Neural crest cell (in vitro differentiated cells): ENCODE measurements at places on chromosomes 1 and 21.

DNA sequence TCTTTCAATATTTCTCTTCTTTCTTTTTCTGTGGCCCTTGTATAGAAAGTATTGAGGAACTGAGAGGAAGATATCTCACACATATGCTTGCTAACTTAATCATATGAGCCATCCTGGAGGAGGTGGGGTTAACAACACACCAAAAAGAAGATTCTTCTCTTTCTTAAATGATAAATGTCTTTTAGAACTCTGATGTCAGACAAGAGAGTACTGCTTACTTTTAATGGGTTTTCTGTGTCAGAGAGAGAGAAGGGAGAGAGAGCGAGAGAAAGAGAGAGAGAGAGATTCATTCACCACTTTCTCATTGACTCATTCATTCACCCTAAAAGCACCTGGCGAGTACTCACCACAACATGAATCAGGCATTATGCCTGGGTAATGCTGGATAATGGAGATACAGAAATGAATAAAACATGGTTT, 250.3 kb upstream of the SGIP1 start:
- DNase-seq: no peak

GRCh38 chr1:157193702-157194391, 55.7 kb upstream of the ETV3 start:
- DNase-seq: peak; percentile 89

GRCh38 chr1:203126151-203126865, 1.2 kb upstream of the ADORA1 start:
- no peak for DNase-seq

GRCh38 chr1:79472067-79472656, 465.6 kb upstream of the ADGRL4 start:
- no peak for DNase-seq

DNA sequence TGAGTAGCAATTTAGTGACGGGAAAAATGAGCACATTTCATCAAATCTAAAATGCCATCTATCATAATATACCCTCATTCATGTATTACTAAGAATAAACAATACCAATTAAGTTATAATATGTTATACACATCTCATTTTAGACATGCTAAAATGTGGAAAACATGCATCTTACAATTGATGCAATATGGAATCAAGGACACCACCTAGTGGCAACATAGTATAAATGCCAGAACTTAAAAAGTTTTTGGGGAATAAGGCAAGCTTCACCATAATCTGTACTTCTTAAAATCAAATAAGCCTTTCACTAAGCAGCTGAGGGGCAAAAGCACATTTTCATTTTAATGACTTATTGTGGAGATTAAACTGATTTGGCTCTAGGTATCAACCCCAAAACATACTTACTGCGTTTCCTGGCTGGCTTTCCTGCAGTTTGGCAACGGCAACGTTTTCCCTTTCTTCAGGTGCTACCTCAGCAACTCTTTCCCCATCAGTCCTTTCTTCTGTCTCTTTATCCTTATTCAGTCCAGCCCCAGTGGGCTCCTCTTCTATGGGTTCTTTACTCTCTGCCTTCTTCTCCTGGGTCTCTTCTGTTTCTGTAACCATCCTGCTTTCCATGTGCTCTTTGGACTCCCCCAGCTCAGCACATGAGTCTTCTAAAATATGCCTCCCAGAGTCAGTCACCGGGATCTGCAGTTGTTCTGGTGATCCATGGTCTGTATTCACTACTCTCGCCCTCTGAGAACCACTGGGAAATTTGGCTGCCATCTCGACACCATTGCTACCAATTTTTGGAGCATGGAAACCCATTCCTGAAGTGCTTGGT, 11.4 kb downstream of the SDE2 start:
- DNase-seq: no peak

GRCh38 chr1:55645270-55645669, 430.1 kb upstream of the USP24 start:
- DNase-seq: no peak

GRCh38 chr1:44802306-44803061, 2.3 kb downstream of the PLK3 start:
- peak; percentile 49 for DNase-seq

DNA sequence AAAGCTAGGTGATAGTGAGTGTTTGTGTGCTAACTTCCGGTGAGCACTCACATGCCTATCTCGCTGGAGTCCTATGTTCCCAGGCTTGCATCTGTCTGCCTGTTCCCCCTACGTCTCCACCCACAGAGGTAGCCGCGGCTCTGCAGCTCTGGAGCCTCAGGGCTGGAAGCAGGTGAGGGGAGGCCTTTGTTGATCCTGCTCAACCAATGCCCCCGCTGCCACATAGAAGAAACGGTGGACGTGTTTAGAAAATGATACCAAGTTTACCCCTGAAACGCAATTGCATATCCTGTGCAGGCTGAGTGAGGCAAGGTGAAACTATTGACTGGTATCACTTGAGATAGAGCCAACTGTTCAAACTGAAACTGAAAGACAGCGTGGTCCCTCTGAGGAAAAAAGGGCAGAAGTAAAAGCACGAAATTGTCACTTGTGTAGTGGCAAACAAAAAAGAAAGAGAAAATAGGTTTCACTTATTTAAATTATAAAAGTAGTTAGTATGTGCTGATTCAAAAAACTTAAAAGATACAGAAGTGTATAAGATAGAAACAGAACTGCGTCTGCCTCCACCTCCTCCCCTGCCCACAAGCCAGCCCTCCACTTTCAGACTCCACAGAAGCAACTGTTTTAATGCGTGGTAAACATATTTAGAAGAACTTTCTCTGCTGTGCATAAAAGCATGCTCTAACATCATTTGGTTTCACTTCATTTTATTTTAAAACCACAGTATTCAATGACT, 38.6 kb upstream of the ETS2 start:
- DNase-seq: no peak

GRCh38 chr1:7869136-7869920, 16.5 kb upstream of the UTS2 start:
- no peak for DNase-seq

GRCh38 chr1:33392639-33393038, 38.3 kb downstream of the PHC2 start:
- DNase-seq: no peak
